NCI-H1694 (cell line): ENCODE measurements at places on chromosomes 7 and 10.

DNA sequence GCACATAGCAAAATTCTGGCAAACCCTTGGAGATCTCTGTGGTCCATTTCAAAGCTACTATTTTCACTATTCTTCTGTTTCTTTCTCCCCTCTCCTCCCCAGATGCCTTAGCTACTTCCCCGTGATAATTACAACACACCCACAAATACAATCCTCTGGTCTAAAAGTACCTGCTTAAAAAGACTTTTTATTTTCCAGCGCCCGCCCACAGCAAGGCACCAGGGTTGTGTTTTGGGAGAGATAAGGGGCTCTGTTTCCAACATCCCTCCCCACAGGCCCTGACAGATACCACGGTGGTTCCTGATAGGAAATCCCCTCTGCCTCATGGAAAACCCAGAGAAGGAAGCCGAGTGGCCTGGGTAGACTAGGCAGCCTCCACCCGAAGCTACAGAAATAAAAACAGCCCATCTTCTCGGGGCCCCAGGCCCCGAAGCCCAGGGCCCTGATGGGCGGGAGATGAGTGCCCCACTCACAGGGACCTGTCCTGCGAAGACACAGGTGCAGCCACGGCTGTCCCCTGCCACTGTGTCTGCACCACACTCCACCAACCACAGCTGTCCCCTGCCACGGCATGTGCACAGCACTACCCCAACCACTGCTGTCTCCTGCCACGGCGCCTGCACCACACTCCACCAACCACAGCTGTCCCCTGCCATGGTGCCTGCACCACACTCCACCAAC, 19.7 kb downstream of the CALML5 start:
- no peak for DNase-seq

DNA sequence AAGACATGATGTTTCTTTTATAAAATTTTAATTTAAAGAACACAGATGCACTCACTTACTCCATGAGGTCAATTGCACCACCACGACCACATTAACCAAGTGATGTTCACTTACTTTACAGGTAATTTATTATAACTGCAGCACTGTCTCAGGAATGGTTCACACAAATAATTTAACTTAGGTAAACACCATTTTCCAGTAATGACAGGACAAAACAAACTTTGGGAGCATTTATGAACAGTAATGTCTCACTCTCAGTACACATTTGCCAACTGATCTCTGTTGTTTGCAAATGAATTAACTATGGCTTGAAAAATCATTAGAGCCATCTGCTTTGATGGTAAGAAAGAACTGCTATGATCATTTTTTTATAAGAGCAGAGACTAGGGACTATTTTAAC, 150.4 kb downstream of the ETV1 start:
- DNase-seq, result no peak

- no peak for DNase-seq
Observed at GRCh38 chr7:66247380-66248078, 42.4 kb downstream of the TPST1 start.

DNA sequence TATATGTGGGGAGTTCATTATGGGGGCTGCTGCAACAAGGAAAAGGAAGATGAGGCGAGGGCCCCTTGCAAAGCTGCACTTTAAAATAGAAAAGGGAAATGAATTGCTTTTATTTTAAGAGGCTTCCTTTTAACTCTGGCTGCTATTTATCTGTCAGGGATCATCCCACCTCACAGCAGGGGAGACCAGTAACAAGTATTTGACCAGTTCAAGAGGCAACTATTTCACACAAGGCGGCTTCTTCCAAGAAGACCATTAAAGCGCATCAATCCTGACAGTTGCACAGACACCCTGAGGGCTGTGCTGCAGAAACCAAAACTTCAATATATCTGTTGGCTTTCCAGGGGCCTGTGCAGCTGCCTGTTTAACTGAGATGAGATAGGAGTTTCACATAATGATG, 1009.2 kb downstream of the SORCS3 start:
- no peak for DNase-seq

DNA sequence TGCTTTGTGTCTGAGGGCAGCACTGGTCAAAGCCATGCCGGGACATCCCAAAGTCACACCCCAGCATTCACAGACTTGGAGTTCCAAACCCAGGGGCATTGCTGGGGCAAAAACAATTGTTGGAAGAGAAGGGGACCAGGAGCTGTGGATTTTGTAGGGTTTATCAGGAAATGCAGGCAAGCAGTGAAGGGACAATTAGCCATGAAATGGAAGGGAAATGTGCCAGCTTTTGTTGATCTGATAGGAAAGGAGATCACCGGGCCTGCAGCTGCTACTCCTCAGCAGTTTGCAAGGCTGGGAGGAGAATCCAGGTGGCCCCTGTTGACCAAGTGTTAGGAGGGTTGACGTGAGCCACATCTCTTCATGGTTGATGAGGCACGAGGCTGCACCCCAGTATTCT, 2.5 kb upstream of the BRI3 start:
- no peak for DNase-seq

GRCh38 chr10:68239596-68240150, 7.8 kb upstream of the ATOH7 start:
- DNase-seq, result no peak

DNA sequence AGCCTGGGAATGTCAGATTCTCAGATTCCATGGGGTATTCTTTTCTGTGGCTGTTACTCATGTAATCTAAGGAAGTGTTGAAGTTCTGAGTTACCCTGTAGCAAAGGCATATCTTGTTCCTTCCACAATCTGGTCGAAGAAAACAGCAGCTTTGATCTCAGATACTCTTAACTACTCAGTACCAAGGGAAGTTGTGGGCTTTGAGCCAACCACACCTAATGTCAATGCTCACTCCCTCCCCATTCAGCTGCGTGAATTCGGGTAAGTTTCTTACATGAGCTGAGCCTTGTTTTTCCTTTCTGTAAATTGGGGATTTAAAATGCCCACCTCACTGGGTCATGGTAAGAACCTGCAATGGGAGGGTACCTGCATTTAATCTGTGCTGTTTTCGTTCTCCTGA, 52.5 kb downstream of the PTPRN2 start:
- no peak for DNase-seq

DNA sequence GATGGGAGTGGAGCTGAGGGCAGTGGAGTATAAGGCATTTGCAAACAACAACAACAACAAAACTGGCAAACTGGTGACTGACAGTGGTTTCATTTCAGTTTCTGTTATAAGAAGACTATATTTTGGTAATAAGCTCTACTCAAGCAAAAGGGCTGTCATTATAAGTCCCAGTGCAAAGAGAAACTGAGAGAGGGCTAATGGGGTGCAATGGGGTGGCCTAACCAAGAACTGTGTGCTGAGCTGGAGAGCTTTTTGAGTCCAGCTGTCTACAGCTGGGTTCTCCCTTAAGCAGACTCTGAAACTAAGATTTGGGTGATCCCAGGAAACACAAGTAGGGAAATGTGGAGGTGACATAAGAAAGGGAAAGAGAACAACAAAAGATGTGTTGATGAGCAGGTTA, 439.3 kb downstream of the ADRA2A start:
- DNase-seq, result no peak

- DNase-seq, result no peak
Observed at GRCh38 chr10:107994621-107995270, 830.2 kb upstream of the SORCS1 start.

DNA sequence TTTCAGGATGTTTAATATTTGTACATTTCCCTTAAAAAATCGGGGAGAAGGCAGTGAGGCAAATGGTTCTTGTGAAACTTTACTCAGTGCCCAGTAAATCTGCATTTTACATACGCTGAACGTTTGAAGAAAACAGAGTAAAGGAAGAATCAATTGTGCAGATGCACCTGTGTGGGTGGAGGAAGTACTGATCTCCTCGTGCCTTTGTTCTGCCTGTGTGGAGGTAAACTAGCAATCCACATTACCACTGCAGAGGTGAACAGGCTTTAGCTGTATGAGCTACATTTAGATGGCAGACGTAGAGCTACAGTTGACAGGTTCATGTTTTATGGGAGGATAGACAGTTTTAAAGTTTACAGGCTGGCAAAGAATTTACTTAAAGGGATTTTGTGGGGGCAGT, 62.7 kb upstream of the VIPR2 start:
- no peak for DNase-seq

- DNase-seq, result no peak
Observed at GRCh38 chr10:43202657-43203447, 64.0 kb downstream of the RASGEF1A start.

DNA sequence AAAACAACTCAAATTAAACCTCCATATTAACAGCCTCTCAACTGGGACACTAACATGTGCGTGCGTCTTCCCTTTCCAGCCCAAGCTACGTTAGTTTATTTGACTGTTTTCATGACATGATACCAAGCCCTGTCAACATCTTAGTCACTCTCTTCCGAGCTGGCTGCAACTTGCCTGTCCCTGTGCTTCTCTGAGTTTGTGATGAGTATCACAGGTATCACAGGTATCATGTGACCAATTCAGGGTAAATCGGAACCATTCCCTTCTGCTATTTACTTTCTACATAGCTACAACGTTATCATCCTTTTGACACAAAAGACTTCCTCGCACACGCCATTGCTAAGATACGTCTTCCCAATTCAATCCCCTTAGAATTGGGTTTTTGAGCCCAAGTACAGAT, 70.2 kb downstream of the CAV1 start:
- no peak for DNase-seq
